ENCODE measurements at places on chromosomes 6 and 20. TPM values are rescaled to one million over a fixed set of nuclear protein-coding genes. Genes with fewer than 3 reads are reported as not detected.

Gene MAK
- 0.14 TPM for total RNA-seq

DNA sequence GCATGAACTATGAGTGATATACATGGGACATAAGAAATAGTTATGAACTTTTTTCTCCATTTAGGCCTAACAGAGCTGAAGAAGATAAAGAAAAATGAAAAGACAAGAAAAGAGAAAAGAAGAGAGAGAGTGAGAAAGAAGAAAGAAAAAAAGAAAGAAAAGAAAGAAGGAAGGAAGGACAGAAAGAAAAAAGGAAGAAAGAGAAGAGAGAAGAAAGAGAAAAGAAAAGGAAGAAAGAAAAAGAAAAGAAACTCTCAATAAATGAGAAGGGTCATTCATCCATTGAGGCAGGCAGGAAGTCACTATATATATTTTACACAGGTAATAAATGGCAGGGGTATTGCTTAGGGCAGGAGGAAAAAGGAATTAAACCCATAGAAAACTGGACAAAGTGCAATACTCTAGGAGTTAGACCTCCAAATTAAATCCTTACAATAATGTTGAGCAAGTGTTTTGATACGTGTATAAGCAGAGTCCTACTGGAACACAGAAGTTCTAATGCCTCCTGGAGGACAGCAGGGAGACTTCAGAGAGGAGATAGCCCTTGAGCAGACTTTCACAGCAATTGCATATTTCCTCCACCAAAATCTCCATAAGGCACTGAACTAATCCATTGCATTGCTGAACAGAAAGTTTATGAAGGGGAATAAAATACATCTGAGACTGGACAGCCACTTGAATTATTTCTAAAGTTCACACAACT lies 86.4 kb upstream of the TENT5A start:
- DNase-seq = no peak

Gene FNDC11
- total RNA-seq = 0.86 TPM

Gene HSPA1L
- 1.7 TPM for total RNA-seq

All from mesothelial cell of epicardium (in vitro differentiated cells).